ENCODE measurements at places on chromosomes 2 and 18.

- no peak for DNase-seq
These were observed 104.0 kb downstream of the DYSF start for GRCh38 chr2:71557321-71557720.

- no peak for DNase-seq
These were observed 5.4 kb upstream of the HPCAL1 start for GRCh38 chr2:10297191-10297830.

GRCh38 chr2:129721846-129722245, 257.6 kb upstream of the RAB6C start:
- no peak for DNase-seq

- no peak for DNase-seq
These were observed 193.0 kb downstream of the ACKR3 start for GRCh38 chr2:236762628-236763027.

DNA sequence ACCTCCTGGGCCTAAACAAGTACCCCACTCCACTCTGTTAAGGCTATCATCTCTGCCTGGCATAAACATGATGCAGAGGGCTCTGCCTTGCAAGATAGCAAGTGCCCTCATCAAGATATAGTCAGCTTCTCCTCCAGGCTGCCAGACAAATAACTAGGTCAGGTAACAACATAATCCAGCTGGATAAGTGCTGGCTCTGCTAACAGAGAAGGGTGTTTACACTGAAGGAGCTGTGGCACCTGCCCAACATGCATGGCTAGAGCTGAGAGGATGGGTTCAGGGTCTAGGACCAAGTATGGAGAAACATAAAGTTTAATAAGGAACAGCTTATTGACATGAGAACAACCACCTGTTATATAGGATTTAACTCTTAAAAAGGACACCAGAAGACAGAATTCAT, 42.8 kb downstream of the DLGAP1 start:
- no peak for DNase-seq

DNA sequence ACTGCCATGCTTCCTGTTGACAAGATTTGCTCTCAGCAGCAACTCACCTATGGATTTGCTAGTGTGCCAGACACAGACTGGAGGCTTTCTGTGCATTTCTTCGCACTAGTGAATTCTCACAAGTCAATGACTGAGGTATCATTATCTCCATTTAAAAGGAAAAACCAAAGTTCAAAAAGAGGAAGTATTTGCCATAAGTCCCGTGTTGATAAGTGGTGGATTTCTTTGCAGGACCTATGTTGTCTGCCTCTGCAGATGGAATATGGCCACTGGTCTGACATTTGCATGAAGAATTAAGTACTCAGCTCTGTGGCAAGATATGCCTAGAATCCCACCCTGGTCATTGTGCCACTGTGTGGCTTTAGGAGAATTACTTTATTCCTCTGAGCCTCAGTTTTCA, 299.6 kb downstream of the PAX3 start:
- DNase-seq: no peak

GRCh38 chr2:161681046-161681445, 56.8 kb downstream of the SLC4A10 start:
- DNase-seq: no peak

- DNase-seq: no peak
These were observed 252.6 kb downstream of the RND3 start for GRCh38 chr2:150234787-150235446.

DNA sequence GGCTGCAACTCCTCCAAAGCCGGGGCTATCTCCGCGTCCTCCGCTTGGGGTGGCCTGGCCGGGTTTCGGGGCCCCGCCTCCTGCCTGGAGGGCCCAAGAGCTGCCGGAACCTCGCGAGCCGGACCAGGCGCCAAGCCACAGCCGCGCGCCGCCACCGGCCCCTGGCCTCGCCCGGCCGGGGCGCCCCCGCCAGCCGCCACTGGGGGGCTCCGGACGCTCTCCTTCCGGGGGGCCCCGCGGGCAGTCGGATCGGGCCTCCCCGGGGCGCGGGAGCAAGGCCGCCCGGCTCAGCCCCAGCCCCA, 17.4 kb upstream of the HAAO start:
- no peak for DNase-seq

GRCh38 chr2:227153307-227153706, 10.7 kb downstream of the COL4A4 start:
- DNase-seq: no peak

GRCh38 chr2:437756-438393, 150.0 kb upstream of the ALKAL2 start:
- DNase-seq: no peak

GRCh38 chr2:195613922-195614321, 43.1 kb upstream of the SLC39A10 start:
- no peak for DNase-seq

GRCh38 chr2:180679693-180680092, 300.7 kb upstream of the UBE2E3 start:
- no peak for DNase-seq

DNA sequence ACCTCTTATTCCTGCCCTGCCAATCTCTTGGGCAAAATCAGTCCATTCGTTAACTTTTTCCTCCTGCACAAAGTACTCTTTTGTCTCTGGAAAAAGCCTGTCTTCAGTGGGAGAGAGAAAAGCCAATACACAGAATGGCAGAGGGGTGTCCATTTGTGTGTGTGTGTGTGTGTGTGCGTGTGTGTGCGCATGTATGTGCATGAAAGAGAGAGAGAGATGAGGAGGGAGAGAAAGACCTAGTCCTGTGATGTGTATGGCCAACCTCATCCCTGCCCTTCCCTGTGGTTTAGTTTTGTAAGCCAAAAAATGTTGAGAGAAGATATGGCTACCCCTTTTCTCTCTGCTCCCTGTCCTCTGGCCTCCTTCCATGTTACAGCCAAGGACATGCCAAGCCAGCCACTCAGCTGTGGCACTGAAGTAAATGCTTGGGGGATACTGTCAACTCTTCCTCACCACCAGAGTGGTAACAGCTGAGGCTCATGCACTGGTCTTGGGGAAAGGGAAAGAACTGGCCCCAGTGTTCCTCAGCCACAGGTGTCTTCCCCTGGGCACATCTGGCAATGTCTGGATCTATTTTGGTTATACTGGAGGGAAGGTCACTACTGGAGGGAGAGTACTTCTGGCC, 10.6 kb downstream of the SLC4A5 start:
- DNase-seq: no peak

GRCh38 chr2:151543876-151544275, 134.2 kb downstream of the RIF1 start:
- no peak for DNase-seq

- DNase-seq: no peak
These were observed 1113.6 kb upstream of the PIK3C3 start for GRCh38 chr18:40841467-40841866.

- no peak for DNase-seq
These were observed 7.0 kb downstream of the DGKD start for GRCh38 chr2:233361297-233361696.

- DNase-seq: no peak
These were observed 121.5 kb downstream of the RTN4 start for GRCh38 chr2:54928719-54929118.

DNA sequence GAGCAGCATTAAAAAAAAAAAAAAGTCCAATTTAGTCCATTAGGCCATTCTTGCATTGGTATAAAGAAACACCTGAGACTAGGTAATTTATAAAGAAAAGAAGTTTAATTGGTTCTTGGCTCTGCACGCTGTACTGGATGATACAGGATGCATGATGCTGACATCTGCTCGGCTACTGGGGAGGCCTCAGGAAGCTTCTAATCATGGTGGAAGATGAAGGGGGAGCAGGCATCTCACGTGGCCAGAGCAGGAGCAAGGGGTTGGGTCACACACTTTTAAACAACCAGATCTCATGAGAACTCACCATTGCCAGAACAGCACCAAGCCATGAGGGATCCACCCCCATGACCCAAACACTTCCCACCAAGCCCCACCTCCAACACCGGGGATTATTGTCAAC, 100.1 kb downstream of the NEDD4L start:
- no peak for DNase-seq

- no peak for DNase-seq
These were observed 418.8 kb upstream of the SPHKAP start for GRCh38 chr2:228600265-228600664.

DNA sequence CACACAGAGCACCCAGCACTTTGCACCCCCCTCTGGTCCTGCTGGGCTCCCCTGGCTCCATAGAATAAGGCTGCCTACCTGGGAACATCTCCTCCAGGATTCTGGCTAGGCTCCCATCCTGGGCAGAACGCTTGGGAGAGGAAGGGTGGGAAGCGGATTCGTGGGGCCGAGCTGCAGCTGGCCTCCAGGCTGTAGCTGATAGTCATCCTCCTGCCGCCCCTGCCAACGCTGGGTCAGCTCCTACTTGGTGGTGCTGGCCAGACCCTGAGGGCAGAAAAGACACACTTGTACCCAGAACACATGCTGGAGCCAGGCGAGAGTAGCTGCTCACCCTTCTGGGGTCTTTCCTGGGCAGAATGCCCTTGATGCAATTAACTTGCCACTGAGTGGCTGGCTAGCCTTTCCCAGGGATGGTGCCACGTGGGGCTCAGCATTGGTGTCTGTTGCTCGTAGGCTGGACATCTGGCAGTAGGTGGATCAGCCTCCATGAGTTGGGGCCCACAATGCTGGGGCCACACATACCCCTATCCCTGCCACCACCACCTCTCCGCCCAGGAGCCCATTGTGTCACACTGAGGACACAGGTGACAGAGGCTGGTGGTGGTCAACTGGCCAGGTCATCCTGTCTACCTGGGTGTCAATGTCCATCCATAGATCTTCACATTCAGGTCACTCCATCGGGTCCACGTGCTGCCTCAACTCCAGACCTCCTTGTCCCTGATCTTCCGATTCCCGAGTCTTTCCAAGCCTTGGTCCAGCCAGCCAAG, 112.8 kb downstream of the NDUFA10 start:
- no peak for DNase-seq

GRCh38 chr2:233976690-233977294, 59.6 kb downstream of the TRPM8 start:
- DNase-seq: no peak

DNA sequence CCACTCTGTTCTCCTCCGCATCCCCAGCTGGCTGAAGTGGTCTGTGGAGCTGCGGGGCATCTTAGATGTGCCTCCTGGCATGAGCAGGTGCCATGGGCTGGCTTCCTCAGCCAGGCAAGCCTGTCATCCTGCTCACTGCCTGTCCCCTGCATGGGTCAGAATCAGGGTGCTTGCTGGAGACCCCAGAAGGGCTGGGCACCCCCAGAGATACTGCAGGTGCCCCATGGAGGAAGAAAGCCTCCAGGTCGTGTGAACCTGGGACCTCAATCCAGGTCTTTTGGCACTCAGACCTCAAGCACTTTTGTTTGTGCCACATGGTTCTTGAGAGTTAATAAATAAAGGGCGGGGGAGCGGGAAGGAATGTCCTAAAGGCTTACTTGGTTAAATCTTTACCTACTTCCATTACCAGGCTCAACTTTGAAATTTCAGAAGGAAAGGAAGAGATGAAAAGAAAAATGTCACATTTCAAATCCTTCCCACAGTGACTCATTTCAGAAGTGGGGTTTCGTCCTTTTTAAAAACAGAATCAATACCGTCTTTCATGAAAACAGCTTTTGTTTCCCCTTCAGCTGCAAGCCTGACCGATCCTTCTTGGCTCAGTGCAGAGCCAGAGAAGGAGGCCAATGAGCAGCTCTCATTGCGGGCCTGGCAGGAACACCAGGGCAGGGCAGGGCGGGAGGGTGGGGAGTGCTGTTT, 69.9 kb downstream of the RHOB start:
- no peak for DNase-seq

GRCh38 chr2:34345030-34345429, 745.9 kb upstream of the FAM98A start:
- no peak for DNase-seq

Data from SIG-M5 (cell line).